Peyer's patch (tissue), 4 donors: ENCODE measurements at places on chromosomes 12 and 14. TPM values are rescaled to one million over a fixed set of nuclear protein-coding genes. Genes with fewer than 3 reads are reported as not detected.
A peak's percentile ranks its signal among the peaks of the same experiment; 100 is the strongest.

The PLEKHD1 gene
- not detected for total RNA-seq

The BCAT1 gene
- 3.9 TPM for total RNA-seq

The SERPINA1 gene
- total RNA-seq, result 941 TPM

The OVCH1 gene
- not detected for total RNA-seq

The ATG2B gene
- total RNA-seq, result 39.8 TPM

The C12orf42 gene
- total RNA-seq, result not detected

DNA sequence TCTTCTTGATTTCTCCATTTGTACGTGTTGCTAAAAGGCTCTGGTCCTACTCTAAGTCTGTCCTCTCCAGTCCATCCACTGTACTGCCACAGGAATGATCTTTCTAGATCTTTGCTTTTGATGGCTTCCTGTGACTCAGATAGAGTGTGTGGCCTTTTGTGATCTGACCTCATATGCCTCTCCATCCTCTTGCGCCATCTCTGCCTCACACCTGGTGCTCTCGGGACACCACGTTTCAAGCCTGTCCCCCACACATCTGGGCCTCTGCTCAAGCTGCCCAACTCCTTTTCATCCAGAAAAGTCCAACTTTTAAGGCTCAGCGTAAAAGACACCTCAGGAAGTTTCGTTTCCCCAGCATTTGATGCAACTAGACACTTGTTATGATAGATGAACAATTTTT lies 39.0 kb downstream of the DCAF4 start:
- DNase-seq, result no peak

DNA sequence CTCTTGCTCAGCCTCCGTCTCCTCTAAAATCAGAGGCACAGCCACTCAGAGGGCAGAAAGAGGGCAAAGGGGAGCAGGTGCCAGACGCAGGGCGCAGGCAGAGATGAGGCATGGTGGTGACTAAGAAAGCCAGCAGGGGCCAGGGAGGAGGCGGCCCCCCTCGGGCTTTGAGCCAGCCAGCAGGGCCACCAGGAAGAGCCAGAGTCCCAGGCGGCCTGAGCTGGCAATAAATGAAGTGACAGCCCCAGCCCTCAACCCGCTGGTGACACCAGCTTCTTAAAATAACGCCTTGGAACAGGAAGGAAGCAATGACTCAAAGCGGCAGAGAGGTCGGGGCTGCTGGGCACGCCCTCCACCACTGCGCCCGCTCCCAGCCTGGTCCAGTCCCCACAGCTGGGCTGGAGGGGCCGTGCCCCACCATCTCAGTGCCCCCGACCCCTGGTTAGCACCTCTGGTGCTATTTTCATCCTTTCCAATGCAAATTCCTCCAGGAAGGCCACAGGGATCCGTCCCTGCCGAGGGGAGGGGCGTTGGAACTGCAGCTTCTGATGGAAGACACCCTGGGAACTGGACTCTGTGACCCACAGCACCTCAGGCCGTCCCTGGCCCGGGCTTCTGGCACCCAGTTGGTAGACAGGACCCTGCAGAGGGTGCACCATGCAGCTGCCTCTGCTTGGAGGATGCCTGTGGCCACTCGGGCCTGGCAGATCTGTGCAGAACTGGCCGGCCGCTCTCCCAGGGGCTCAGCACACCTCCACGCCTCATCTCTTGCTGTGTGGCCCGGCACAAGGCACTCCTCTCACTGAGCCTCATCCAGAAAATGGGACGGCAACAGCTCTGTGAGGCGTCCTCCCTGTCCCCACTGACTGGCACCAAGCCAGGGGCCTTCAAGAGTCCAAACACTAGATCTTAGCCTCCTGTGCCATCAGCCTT lies 113.7 kb downstream of the NCOR2 start:
- peak; percentile 62 for DNase-seq

- no peak for DNase-seq
Measured at GRCh38 chr12:40820794-40821484, 128.7 kb downstream of the CNTN1 start.

- no peak for DNase-seq
Measured at GRCh38 chr12:69610729-69611128, at the start of gene LRRC10. Gene LRRC10 (minus strand): TSS chr12:69610907. CDS start chr12:69610838, 69 bp downstream.

DNA sequence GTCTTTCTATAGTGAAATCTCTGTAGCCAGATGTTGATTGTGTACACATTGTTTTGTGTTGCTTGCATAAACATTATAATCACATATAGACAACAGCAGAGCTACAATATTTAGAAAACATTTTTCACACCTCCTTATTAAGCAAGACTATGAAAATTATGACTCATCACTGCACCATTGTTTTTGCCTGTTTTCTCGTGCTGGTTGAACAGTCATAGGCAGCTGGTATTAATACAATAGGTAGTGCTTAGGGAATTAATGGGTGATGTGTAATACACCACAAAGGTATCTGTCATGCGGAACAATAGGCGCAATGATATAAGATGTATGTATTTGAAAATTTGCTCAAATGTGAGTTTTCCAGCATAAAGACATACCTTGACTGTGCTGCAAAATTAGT lies 449.3 kb downstream of the FOXG1 start:
- DNase-seq, result no peak

DNA sequence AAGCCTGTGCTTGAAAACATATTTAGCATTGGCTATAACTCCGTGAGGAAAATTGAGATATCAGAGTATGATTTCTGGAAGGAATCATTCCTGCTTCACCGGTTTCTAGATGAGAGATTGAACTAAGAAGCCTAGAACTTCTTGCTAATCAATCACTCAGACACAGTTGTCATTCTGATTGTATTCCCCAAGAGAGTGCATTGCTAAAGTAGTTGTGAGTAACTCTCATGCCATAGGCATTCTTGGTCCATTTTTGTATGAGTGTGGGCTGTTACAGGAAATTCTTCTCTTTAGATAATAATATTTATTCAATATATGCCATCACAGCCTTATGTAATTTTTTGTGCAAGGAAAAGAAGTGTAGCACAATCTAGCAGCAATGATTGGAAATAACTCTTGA lies 893.3 kb upstream of the MDGA2 start:
- DNase-seq, result no peak

- DNase-seq, result no peak
Measured at GRCh38 chr12:94091624-94092023, 56.8 kb upstream of the PLXNC1 start.

DNA sequence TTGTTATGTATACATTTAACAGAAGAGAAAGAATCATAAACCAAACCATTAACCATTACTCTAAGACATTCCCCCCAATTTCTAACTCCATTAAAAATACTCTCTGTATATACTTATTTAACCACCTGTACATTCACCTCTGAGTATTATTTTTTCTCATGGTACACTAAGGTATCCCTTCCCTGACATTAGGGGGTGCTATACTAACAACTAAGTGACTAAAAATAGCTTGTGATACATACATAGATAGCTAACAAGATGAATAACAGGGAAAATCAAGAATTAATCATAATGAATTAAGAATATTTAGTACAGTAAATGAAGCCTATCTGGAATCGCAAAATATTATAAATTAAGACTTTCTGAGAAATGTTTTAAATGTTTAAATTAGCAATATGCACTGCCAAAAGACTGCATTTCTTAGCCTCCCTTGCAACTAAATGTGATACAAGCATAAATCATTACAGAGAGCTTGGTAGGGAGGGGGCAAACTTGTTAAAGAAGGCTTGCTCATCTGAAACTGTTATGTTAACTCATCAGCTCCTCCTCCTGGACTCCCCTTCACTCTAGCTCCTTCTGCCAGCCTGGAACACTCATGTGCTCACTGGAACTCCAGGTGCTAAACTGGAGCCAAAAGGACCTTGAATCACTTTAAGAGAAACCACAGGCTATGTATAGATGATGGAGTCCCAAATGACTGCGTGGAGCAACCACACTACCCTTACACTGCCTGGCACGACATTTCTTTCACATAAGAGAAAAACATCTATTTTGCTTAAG lies 14.9 kb downstream of the C2CD5 start:
- DNase-seq, result no peak

DNA sequence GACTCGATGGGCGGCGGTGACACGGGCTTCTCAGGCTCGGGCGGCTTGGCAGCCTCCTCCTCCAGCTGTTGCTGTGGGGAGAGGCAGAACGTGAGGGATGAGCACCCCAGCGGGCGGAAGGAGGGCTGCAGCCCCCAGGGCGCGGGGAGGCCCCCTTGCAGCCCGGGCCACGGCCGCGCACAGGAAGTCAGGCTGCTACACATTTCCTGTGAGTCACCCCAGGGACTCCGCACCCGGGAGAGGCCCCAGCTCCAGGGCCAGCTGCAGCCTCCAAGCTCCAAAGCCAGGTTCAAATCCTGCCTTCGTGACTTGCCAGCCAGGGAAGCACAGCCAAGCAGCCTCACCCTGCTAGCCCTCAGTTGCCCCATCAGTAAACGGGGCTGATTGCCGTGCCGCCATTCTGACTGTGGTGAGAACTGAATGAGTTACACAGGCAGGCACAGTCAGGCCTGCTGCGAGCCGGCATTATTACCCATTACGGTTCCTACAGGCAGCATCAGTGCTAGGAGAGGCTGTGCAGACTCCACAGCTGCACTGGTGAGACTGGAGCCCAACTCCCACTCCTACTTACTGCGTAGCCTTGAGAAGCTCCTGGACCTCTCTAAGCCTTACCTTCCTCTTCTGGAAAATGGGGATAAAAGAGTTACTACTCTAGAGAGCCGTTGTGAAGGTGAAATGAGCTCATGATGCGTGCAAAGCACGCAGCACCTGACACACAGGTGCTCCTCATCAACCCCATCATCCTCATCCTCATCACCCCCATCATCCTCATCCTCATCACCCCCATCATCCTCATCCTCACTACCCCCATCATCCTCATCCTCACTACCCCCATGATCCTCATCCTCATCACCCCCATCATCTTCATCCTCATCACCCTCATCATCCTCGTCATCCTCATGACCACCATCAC lies 100.9 kb downstream of the NCOR2 start:
- peak; percentile 85 for DNase-seq

DNA sequence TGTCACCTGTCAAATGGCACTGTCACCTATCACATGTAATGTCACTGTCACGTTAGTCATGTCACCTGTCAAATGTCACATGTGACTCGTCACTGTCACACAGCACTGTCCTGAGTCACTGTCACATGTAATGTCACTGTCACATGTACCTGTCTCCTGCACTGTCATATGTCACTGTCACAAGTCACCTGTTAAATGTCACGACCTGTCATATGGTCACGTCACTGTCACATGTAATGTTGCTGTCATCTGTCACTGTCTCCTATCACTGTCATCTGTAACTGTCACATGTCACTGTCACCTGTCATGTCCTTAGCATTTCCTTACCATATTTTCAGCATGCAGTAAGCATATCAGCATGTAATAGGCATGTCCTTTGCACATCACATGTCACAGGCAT lies 27.1 kb upstream of the TESC start:
- no peak for DNase-seq

GRCh38 chr12:80183939-80184338 lies 84.6 kb downstream of the OTOGL start:
- no peak for DNase-seq

DNA sequence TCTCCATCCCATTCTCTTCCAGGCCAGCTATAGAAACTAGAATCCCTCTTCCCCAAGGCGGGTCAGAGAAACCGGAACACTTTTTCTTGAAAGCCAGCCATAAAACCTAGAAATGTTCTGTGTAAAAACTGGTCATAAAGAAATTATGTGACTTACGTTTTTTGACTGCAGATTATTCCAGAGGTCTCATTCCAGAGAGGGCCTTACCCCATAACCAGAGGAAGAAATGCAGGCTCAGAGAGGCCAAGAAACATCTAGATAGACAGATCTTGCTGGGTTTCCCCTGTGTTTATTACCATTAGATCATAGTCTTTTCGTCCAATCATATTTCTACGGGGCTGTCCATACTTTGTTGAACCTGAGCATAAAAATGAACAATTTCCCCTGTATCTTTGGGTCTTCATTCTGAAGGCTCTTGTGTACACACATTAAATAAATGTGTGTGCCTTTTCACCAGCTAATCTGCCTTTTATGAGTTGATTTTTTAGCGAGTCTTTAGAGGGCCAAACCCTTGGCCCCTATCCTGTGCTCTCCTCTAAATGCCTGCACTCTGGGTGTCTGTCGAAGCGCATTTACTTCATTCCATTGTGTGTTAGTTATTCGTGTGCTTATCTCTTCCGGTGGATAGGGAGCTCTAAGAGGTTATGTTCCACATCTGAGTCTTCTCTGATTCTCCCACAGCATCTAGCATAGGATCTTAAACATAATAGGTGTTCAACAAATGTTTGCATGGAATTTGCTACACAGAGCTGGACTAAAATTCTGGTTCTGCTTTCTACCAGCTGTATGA lies 163.0 kb downstream of the ADCK1 start:
- DNase-seq, result no peak

- DNase-seq, result no peak
Measured at GRCh38 chr14:78637908-78638475, 467.8 kb downstream of the NRXN3 start.

GRCh38 chr12:15829255-15829654 lies 40.1 kb upstream of the EPS8 start:
- DNase-seq, result no peak

DNA sequence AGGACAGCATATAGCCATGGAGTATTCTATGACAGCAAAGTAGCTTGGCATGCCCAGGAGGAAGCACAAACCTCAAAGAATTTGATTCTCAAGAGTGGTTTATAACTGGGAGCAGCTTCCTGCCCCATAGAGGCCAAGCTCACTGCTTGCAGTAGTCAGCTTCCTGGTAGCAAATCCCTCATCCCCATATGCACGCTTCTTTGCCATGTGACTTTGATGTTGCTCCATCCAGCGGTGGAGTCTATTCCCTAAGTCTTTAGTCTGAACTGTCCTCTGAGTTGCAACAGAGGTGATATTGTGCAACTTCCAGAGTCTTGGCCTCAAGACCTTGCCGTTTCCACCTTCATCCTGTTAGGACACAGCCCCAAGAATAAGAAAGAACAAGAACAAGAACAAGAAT lies 996.8 kb upstream of the TMEM132C start:
- no peak for DNase-seq

DNA sequence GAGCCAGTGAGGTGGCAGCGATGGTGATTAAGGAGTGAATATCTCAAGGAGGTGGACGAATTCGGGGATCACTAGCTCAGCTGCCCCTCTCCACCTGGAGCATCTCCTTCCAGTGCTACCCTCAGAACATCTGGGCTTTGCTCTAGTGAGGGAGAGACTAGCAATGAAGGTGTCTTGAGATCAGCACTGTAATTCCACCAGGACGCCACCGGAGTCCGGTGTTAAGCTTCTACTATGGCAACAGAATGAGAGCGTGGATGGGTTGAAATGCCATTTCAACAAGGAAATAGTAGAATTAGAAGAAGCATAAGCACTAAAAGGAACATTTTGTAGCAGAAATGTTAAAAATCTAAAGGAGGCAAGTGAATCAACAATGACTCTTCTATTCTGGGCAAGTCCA lies 61.1 kb downstream of the NTF3 start:
- DNase-seq, result no peak

GRCh38 chr12:41850046-41850445 lies 294.6 kb downstream of the GXYLT1 start:
- DNase-seq, result no peak
